ENCODE measurements at places on chromosomes 3 and 15. TPM values are rescaled to one million over a fixed set of nuclear protein-coding genes. Genes with fewer than 3 reads are reported as not detected.

- H3K27ac ChIP-seq: no peak overlapping the region
- peaks cover 6% of the 10 kb centered on the region for H3K4me1 ChIP-seq
- H3K27me3 ChIP-seq: no peaks in the 10 kb centered on the region
- H3K4me3 ChIP-seq: no peak overlapping the region
Observed at GRCh38 chr3:138327831-138328230, 1.8 kb downstream of the NME9 start.

- H3K27me3 ChIP-seq: no peaks in the 10 kb centered on the region
- no peak for DNase-seq
- no peaks in the 10 kb centered on the region for H3K4me1 ChIP-seq
- no peak overlapping the region for H3K27ac ChIP-seq
Observed at GRCh38 chr15:78418686-78419085, 19.3 kb upstream of the IREB2 start.

The C2CD4A gene
- not detected for total RNA-seq

The KNL1 gene
- total RNA-seq: under 0.01 TPM

The CADM2 gene
- total RNA-seq: 42.7 TPM

The NANOGP8 gene
- total RNA-seq: 1.2 TPM

Measured in tibial nerve (tissue), 4 donors.